ENCODE measurements at places on chromosomes 6 and 20. TPM values are rescaled to one million over a fixed set of nuclear protein-coding genes. Genes with fewer than 3 reads are reported as not detected.

GRCh38 chr20:13821876-13822275 lies 37.0 kb downstream of the NDUFAF5 start:
- no peak for DNase-seq

Gene SIRPD
- not detected for polyA plus RNA-seq

Gene TBPL1
- polyA plus RNA-seq = 48.5 TPM

Gene WFDC2
- polyA plus RNA-seq = not detected

GRCh38 chr6:15924893-15925292 lies 204.0 kb upstream of the MYLIP start:
- DNase-seq = no peak

DNA sequence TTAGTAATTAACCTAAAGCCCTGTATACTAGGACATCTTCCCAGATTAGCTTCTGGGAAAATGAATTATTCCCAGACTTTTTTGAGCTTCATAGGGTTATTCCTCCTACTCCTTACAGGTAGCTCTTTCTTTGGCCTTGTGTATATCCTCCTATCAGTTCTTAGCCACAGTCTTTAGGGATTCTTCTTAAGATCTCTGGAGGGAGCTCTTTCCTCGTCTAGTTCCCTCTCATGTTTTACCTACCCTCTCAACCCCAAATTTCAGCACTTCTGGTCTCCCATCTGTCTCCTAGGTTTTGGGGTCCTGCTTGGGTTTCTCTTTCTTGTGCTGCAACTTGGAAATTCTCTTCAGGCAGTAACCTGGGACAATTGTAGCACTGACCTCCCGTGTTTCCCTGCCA lies 46.4 kb upstream of the SLC35B3 start:
- DNase-seq = no peak

GRCh38 chr20:50353289-50353961 lies 156.8 kb upstream of the PTPN1 start:
- no peak for DNase-seq

DNA sequence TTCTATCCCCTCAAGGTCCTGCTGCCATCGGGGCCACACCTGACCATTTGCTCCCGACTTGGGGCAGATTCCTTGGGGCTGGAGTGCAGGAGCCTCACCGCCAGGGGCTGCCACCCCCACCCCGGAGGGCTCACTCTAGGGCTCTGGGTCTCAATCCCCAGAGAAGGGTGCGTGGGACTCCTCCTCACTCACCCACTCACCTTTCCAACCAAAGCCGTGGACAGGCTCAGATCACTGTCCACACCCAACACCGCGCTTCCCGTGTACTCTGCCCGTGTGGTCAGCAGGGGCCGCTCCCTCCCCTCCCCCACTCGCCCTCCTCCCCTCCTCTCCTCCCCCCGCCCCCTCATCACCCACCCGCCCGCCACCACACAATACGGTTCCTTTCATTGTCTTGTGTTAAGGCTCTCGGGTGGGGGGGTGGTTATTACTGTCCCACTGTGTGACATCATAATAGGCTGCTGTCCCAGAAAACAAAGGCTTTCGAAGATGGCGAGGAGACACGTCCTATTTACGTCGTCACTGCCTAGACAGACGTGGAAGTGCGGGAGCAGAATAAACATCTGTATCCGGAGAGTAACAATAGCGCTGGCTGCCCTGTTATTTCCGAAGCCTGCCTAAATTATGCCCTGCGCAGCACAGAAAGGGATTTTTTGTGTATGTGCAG lies 85.8 kb downstream of the YTHDF1 start:
- no peak for DNase-seq

Gene FRK
- not detected for polyA plus RNA-seq

Measured in naive thymus-derived CD4-positive, alpha-beta T cell (primary cell).